NCI-H2171 treated with DMSO at 0.1 percent for 48 hours (cell line): ENCODE measurements at places on chromosomes 16 and 17.

DNA sequence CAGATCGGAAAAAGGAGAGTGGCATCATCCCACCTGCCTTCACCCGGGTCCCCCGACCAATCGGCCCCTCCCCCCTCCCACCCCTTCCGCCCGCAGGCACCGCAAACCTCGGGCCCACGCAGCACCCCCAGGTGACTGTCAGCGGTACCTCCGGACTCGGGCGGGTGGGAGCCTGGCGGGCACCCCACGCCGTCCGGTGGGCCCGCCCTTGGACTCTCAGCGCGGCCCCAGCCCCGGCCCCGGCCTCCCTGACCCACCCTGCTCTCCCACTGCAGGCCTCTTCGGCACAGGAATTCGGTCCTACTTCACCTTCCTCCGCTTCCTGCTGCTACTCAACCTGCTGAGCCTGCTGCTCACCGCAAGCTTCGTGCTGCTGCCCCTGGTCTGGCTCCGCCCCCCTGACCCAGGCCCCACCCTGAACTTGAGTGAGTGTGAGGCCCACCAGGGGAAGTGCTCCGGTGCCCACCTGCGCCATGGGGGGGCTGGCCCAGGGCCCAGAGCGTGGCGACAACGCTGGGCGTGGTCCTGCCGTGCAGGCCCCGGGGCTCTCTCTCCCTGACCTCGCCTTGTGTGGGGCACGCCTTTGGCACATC, 1.6 kb downstream of the TMC8 start:
- DNase-seq: peak; percentile 14

DNA sequence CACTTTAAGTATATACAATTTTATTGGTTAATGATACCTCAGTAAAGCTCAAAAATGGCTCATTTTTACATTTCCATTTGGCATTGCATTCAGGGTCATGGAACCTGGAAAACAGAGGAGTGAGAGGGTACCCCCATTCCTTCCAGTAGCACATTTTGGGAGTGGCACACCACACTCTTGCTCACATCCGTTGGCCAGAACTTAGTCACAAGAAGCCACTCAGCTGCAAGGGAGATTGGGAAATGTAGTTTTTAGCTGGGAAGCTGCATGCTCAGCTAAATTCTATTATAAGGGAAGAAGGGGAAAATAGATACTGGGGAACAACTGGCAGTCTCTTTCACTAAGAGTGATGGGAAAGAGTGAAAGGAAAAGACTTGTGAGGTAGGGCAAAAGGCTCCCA, 102.5 kb upstream of the TMEM97 start:
- DNase-seq: no peak

DNA sequence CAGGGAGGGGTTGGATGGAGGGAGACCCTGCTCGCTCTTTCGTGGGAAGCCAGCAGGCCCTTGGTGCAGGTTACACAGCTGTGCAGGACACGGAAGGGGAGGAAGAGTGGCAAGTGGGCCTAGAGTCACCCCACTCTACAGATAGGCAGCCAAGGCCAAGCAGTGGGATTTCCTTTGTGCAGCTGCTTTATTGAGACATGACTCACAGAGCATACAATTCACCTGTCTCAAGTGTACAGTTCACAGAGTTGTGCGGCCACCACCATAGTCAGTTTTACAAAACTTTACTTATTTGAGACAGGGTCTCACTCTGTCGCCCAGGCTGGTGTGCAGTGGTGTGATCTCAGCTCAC, 91.2 kb upstream of the CIBAR2 start:
- DNase-seq: no peak

- peak; percentile 84 for DNase-seq
These were observed 1.5 kb upstream of the ARL5C start for GRCh38 chr17:39167476-39167875.

DNA sequence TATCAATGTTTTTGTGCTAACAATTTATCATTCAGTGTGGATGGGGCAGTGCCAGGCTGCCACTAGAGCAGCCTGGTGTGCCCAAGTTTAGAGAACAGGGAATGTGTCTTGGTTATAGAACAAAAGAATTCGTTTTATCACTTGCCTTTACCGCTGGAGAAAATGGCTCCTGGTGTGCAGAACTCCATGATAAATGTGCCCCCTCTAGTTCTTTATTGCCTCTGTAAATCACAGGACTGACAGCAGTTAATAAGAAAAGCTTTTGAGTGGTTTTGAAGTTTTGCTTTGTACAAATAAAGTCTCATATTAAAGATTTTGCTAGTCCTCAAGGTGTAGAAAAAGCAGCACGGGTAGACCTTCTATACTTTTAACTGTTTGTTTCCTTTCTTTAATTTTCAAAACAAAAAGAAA, 28.2 kb upstream of the PSMD7 start:
- no peak for DNase-seq

DNA sequence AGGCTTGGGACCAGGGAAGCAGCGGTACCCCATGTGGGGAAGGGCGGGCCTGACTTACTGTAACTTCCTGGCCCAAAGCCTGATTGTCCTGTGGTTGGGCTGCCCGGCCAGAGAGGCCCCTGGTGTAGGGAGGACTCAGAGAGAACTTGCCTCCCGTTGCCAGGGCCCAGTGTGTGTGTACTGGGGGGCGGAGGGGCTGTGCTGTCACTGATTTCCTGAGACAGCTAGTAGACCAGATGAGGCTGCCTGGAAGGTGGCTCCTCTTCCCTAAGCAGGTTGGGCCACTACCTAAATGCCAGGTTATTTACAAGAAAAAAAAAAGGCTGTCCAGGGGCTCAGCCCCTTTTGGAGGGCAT, 16.7 kb downstream of the SOCS3 start:
- no peak for DNase-seq

DNA sequence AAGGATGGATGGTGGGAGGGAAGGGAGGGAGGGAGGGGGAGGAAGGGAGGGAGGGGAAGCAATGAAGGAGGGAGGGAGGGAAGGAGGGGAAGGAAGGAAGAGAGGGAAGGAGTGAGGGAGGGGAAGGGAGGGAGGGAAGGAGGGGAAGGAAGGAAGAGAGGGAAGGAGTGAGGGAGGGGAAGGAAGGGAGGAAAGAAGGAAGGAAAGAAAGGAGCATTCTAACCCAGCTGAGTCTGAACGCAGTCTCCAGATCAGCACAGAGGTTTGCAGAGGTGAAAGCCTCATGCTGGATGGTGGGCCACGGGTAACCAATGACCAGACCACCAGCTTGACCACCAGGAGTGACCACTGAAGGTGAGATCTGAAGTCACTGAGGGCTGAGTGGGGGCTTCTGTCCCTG, 18.6 kb downstream of the CCL17 start:
- DNase-seq: no peak

DNA sequence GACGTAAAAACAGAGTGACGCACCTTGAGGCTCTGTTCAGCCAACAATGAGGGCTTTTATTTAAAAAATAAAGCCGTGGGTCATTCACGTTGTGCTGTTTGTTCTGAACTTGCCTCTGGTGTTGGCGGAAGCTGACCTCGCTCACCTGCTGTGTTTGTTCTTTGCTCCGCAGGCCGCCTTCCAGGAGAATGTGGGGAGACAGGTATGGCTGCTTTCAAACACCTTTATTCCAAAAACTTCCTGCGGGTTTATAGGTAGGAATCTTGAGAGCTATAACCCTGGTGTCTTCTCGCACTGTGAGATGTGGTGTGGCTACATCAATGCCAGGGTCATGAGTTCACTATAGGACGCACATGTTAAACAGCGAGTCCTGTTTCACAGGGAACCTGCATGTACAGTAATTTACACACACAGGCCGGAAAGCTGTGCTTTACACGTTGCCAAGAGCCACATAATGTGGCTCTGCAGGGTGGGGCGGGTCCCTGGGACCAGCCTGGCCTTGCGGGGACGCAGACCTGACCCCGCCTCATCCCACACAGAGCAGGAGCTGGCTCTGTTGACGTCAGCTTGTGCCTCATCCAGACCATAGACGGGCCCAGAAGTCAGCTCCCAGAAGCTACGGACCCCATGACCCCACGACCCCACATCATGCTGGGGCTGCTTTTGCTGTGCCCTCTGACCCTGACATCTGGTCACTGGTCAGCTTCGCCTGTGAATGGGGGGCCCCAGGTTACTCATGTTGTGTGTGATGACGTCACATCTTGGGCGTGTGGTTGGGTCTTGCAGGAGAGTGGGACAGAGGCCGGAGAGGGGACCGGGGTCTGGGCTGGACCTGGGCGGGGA, 49.9 kb upstream of the ZNF750 start:
- DNase-seq: no peak

GRCh38 chr16:21101631-21102420, 48.8 kb downstream of the DNAH3 start:
- DNase-seq: no peak

DNA sequence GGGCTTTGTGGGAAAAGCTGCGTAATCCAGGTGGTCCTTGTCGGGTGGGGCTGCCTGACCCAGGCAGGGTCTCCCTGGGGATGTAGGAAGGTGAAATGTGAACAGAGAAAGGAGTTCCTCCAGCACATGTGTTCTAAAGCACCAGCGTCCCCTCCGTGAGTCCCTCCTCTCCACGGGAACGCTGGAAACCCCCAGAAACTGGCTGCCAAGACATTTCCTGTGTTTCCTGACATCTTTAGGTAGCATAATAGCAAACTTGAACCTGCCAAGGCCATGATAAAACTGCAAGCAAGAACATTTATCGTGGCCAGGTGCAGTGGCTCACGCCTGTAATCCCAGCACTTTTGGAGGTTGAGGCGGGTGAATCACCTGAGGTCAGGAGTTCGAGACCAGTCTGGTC, 12.6 kb upstream of the PYDC1 start:
- DNase-seq: no peak

- no peak for DNase-seq
These were observed 56.5 kb downstream of the PIGL start for GRCh38 chr17:16273499-16273898.

DNA sequence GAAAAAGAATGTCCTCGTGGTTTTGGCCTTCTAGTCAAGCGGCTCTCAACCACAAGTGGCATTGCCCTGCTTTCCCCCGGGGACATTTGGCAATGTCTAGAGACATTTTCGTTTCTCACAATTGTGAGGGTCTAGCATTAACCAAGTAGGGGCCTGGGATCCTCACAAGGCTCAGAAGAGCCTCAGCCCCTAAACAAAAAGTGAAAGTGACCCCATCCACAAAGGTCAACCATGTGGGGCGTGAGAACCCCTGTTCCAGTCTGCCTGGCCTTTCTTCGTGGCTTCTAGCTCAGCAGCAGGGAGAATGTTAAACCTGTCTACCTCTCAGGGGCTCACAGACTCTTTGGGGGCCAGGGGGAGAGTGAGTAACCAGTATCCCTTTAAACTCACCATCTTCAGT, 4.8 kb upstream of the RPL38 start:
- DNase-seq: no peak

- no peak for DNase-seq
These were observed 173.7 kb downstream of the TRIM37 start for GRCh38 chr17:58932956-58933355.

GRCh38 chr16:75502916-75503605, 7.8 kb upstream of the CHST6 start:
- DNase-seq: no peak

DNA sequence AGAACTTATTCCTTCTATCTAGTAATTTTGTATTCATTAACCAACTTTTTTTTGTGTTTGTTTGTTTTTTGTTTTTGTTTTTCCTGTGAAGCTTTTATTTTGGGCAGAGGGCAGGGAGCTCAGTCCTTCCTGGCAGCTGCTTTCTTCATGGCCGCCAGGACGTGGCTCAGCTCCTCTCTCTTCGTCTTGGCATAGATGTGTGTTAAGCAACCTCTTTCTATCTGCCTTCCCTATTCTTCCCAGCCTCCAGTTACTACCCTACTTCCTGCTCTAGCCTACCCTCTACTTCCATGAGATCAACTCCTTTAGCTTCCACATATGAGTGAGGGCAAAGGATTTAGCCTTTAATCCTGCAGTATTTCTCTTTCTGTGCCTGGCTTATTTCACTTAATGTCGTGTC, 8.2 kb upstream of the BRD7 start:
- DNase-seq: no peak

DNA sequence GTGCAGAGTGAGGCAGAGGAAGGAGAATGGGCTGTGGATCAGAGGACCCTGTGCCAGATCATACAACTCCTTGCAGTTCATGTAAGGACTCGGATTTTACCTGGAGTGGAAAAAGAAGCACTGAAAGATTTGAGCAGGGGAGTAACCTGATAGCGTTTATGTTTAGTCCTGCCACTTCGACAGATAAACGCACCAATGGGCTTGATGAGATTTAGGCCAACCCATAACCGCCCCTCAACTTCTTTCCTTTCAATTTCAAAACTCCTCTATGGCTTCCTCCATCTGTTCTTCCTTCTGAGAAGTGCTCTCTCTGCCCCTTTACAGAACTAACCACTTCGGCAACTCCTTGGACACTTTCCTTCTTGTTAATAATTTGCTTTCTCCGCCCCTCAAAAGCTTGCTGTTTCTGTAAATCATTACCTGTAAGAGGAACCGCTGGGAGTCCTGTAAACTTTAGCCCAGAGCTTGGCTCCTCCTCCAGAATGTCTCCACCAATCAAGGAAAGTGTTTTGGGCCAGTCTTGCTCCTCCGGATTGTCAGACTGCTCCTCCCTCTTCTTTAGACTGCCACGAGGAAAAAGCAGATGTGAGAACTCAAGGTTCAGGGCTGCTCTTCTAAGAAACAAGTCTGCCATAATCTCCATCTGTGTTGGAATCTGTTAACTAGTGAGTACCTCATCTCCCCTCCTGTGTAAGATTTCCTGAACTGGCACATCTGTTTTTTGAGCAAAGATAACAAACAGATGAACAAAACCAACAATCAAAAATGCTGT, at the start of gene ACSM3:
TSS of gene ACSM3 (plus strand) at position 554 of the 772 bp plus-strand sequence. CDS start 6,021 bp downstream, outside the sequence.
- DNase-seq: peak; percentile 55

- DNase-seq: no peak
These were observed 171.7 kb downstream of the LAT start for GRCh38 chr16:29156511-29156910.
